Femur (tissue), 1 donor: ENCODE measurements at places on chromosomes 2 and 18.

- DNase-seq = no peak
Observed at GRCh38 chr2:176924909-176925534, 287.6 kb upstream of the HNRNPA3 start.

DNA sequence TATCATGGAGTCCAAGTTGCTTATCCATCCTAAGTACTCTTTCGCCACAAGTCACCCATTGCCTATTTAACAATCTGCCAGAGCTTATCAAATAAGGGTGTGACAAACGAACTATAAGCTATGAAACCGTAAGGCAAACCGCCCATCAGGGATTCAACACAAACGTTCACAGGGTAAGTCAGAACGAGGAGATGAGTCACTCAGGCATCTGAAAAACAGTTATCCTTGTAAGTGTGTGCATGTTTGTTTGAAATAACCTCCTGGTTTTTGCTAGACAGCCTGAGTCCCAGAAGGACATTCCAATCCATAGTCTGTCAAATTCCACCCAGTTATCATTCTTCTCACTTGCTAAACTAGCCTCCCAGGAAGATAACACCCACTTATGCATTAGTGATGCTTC is 299.1 kb downstream of the PAX3 start:
- no peak for DNase-seq

- DNase-seq = no peak
Observed at GRCh38 chr2:62724886-62725711, 19.6 kb downstream of the EHBP1 start.

DNA sequence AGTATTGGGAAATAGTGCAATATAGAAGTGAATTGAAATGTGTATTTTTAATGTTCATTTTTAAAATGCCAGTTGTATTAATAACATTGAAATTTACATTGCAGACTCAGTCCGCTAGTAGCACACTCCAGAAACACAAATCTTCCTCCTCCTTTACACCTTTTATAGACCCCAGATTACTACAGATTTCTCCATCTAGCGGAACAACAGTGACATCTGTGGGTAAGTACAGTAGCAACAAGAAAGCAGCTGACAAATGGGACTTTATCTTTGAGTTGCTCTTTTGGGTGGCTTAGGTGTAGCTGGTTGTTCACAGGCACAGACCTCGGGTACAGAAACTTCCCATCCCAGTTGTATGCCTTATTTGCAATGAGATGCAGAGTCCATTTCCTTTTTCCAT is 118.2 kb upstream of the IL1R2 start:
- DNase-seq = no peak

- no peak for DNase-seq
Observed at GRCh38 chr2:196066291-196067087, 2.1 kb downstream of the DNAH7 start.

GRCh38 chr18:54192900-54193299 is 31.6 kb downstream of the MBD2 start:
- DNase-seq = no peak

DNA sequence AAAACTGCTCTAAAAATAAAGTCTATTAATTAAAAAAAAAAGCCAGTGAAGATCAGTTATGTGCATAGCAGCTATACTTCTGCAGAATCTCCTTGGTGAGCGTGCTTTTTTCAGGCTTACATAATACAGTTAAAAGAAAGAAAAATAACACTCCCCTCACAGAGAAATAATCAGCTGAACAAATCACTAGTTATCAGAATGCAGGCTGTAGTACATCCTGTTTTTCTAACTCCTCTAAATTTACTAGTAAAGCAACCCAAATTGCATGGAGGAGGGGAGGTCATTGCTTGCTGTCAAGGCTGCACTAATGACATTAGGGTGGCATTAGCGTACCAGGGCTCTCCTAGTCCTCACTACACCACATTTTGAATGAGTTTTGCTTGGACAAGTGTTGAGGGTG is 192.2 kb downstream of the PLCL1 start:
- no peak for DNase-seq

- no peak for DNase-seq
Observed at GRCh38 chr2:43462866-43463641, 132.8 kb downstream of the THADA start.

DNA sequence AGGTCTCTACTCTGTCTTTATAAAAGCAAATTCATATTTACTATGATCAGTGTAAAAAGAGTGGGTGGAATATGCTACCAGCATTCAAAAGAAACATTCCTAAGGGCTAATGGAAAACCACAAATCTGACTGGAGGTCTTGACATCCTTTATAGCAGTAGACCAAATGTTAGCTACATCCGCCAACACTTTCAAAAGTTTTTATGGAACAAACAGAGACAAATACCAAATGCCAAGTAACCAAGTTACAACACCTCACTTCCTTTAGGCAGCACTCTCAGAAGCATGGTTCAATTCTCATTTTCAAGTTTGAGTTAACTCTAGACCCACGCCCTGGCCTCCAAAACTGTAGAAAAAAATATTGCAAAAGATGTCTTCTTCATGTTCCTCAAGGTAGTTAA is 78.3 kb upstream of the SETBP1 start:
- DNase-seq = no peak

DNA sequence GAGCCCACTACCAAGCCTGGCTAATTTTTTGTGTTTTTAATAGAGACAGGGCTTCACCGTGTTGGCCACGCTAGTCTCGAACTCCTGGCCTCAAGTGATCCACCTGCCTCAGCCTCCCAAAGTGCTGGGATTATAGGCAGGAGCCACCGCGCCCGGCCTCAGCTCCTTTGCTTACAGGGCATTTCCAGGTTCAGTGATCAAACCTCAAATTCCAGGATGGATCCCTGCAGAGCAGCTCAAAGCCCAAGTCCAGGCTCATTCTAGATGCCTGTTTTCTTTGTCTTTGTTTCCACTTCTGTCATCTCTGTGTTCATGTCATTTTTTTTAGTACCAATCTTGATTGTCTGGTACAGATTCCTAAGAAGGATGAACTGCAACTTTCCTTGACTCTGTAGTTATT is 41.9 kb downstream of the TNFRSF11A start:
- no peak for DNase-seq

DNA sequence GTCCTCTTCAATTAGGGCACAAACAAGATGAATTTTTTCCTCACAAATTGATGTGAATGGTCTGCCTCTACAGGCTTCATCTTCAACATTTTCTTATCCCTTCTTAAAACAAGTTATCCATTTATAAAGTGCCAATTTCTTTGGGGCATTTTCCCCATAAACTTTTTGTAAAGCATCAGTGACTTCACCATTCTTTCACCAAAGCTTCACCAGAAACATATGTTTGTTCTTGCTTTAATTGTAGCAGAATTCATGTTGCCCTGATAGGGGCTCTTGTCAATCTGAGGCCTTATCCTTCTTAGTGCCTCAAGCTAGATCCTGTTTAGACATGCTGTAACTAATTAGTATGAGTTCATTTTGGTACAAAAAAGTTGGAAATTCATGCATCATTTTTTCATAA is 226.2 kb downstream of the TNS1 start:
- DNase-seq = no peak

- no peak for DNase-seq
Observed at GRCh38 chr2:231688719-231689118, 19.6 kb upstream of the PTMA start.

DNA sequence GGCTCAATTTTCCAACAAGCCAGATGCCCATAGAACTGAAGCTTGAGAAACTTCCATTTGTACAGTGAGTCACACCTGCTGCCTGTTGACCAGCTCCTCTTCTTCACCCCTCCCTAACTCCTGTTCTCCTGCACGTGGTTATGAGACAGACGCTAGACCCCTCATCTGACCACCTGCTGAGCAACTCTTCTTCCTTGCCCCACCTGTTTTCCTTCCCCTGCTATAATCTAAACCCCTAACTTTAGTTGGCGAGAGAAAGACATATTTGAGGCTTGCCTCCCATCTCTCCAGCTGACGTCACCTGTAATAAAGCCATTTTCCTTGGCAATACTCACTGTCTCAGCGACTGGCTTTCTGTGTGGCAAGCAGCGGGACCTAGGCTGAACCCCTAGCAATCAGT is 22.3 kb upstream of the ITM2C start:
- DNase-seq = no peak

DNA sequence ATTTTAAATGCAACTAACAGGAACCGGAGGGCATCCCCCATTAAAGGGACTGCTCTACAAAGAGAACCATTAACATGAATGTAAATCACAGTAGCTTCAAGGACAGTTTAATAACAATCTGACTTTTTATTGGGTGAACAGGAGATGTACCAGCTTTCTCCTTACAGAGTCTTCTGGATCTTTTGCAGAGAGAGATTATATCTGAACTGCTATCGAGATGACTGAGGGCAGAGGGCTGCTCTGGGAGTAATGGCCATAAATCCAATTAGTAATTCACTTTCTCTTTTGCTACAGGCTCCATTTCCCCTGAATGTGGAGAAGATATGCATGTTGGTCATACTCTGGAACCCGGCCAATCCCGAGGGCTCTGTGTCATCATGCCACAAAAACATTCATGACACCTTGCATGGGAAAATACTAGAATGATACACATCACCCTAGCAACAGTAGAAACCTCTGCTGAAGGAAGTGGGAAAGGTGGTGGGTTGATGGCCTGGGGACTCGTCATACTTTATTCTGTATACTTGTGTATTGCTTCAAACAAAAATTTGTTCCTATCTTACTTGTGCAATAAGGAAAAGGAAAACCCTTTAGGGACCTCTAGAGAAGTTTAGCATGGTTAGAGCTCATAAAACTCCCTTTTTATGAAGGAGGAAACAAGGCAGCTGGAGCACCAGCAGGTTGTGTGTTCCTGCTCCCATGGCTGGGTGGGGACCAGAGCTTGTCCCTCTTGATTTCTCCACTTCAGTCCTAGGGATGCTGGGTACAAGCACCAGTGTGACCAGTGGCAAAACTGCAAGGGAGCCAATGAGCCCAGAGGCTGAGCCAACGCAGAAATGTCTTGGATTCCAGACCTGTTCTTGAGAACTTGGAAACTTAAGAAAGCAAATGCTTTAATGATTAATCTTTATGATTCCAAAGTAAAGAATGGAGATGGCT is 26.0 kb downstream of the CTAGE1 start:
- DNase-seq = no peak

- no peak for DNase-seq
Observed at GRCh38 chr2:24839729-24840128, 46.5 kb downstream of the CENPO start.

DNA sequence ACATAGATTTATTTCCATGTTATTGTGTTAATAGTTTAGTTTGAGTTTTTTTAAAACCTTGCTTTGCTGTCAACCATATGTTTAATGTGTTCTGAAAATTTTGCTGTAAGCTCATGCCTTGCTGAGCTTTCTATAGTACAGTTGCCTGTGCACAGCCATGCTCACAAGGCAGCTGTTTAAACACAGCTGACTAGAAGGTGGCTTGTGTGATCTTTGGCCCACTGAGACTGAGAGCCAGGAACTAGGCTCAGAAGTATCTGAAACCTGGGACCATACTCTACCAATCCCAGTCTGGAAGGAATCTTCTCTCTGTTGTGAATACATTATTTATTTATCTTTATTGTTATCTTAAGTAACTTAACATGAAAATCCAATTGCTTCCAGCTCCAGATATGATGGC is 350.5 kb downstream of the KIAA1328 start:
- no peak for DNase-seq

DNA sequence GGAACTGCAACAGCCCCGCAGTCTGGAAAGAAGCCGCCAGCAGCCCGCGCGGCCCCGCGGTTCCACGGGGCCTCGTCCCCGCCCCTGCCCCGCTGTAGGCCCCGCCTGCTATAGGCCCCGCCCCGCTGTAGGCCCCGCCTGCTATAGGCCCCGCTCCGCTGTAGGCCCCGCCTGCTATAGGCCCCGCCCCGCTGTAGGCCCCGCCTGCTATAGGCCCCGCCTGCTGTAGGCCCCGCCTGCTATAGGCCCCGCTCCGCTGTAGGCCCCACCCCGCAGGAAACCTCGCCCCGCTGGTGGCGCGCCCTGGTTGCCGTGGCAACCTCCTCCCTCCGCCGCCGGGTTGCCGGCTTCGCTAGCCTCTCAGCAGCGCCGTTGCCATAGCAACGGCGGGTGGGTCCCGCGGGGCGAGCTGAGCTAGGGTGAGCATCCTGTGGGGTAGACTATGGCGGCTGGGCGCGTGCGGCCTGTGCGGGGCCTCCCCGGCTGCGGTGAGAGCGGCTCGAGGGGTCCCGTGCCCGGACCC is 12.2 kb upstream of the KIF1A start:
- DNase-seq = peak; percentile 94

DNA sequence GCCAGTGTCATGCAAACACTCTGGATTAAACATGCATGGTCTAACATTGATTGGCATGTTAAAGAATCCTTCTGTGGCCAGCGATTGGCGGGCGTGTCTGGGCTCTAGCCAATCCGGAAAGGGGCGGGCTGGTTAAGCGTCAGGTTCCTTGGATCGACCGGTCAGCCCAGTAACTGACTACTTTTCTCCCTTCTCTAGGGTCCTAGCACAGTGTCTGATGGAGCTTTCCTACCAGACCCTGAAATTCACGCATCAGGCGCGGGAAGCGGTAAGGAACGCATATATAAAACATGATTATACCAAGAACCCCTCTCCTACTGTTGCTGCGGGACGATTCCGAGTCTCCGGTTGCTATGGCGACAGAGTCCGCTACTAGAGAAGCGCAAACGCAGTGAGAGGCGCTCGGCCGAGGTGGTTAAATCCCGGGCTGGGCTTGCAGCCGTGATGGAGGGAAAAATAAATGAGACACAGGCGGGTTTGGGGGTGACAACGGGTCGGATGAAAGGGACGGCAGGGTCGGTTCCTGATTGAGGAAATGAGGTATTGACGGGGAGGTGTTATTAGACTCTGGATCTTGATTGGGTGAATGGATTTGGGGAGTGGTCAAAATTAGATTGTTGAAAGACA is 29.4 kb downstream of the KATNAL2 start:
- peak; percentile 92 for DNase-seq

- peak; percentile 56 for DNase-seq
Observed at GRCh38 chr2:109380502-109381326, 233.1 kb downstream of the SEPTIN10 start.

DNA sequence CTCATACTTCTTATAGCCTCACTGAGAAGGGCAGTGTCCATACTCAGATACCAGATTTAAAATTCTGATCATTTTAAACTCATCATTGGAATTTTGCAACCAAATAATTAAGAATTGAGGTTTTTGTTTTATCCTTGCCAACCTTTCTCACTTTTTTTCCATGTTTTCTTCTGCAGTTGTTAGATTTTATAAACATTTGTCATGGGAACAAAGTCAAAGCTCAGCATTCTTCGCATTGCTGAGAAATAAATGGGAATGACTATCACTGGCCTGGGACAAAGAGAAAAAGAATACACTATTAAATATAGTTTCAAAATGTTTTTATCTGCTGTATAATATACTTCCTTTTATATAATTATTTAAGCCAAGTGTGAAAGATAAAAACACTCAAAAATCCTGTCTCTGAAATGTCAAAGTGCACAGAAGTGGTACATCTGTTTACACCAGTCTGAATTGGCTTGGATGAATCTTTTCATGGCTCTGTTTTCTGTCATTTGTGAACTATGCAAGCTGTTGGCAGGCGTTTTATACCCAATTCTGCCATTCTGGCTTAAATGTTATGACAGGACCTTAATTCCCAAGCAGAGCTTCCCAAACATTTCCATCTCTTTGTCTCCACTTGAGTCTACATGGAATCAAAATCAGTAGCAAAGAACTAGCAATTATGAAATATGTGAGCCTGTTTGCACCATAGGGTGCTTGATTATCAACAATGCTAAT is 249.3 kb upstream of the SYT4 start:
- DNase-seq = peak; percentile 22

- DNase-seq = no peak
Observed at GRCh38 chr2:226420646-226421045, 379.0 kb downstream of the IRS1 start.
